ENCODE measurements at places on chromosomes 16 and 17.

DNA sequence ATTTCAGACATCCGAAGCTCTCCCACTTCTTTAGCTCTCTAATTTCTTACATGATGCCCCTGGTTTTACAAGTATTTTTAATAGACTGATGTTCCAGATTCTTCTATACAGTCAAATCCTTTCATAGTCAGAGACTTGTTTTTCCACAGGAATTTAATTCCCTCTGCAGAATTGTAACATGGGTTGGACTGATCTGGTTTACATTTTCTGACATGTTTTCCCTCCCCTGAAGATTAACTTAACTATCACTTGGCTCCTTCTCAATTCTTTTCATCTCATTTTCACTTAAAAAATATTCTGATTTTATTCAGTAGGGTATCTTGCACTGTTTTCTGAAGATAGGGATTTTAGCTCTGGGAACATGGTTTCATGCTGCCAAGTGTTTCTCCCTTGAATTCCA, 352.2 kb downstream of the MAF start:
- no peak for DNase-seq

- no peak for DNase-seq
Measured at GRCh38 chr16:29903590-29903989, 3.3 kb downstream of the ASPHD1 start.

DNA sequence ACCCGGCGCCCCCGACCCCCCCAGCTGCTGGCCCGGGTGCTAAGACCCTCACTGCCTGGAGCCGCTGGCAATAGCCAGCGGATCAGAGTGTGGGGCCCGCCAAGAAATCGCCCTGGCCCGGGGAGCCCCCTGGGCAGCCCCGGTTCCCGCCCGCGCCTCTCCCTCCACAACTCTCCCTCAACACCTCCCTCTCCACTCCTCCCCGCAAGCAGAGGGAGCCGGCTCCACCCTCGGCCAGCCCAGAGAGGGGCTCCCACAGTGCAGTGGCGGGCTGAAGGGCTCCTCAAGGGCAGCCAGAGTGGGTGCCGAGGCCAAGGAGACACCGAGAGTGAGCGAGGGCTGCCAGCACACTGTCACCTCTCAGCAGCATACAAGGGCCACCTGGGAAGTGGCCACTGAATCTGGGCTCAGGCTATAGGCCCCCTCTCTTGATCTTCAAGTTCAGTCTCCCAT, 385.5 kb downstream of the SEC14L1 start:
- peak; percentile 48 for DNase-seq

- DNase-seq, result no peak
Measured at GRCh38 chr16:30488764-30489605, 16.4 kb downstream of the ITGAL start.

GRCh38 chr17:72392056-72393010, 271.5 kb downstream of the SOX9 start:
- DNase-seq, result no peak

- DNase-seq, result no peak
Measured at GRCh38 chr17:5714993-5715392, 130.7 kb upstream of the NLRP1 start.

- DNase-seq, result no peak
Measured at GRCh38 chr16:70678898-70679670, 6.8 kb downstream of the MTSS2 start.

DNA sequence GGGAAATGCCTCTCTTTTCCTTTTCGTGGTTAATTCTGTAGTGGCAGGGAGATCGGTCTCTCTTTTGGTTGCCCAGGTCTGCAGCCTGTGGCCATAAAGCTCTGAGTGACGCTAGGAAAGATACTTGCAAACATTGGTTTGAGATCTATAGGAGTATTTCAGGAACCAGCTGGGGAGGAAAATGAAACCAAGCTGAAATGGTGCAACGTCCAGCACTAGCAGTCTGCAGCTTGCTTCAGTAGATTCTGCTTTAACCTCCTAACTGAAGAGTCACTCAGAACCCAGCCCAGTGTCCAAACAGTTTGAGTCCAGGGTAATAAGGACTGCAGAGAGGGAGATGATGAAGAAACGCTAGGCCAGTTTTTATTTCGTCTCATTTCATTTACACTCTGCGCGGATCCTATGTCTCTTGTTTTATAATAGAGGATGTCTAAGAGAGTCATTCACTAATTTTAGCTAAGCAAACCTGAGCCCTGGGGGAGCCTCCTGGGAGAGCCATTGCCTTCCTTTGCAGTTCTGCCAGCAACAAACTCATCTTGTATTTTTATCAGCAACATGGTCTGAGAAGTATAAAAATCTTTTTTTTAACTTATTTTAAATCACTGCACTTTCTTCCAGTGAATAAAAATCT, 12.0 kb downstream of the SP2 start:
- DNase-seq, result no peak

- DNase-seq, result no peak
Measured at GRCh38 chr17:33873201-33873617, 381.9 kb upstream of the CCL2 start.
